NCI-H1092 treated with DMSO at 0.1 percent for 48 hours (cell line): ENCODE measurements at places on chromosomes 2 and 18.

DNA sequence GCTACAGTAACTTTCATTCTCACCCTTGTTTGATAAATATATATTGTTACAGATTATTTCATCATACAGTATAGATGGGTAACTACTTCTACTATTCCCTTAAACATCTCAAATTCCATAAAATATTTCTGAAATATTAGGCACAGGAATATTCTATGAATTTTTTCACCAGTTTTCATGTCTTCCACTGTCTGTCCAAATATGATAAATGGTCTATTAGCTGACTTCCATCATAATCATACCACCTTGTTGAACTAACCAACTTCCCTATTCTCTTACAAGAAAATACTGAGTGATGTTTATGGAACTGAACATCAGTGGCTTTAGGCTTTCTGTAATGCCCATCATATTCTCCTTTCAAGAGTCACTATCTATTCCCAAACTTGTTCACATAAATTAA lies 82.4 kb downstream of the TRAPPC8 start:
- DNase-seq, result no peak

DNA sequence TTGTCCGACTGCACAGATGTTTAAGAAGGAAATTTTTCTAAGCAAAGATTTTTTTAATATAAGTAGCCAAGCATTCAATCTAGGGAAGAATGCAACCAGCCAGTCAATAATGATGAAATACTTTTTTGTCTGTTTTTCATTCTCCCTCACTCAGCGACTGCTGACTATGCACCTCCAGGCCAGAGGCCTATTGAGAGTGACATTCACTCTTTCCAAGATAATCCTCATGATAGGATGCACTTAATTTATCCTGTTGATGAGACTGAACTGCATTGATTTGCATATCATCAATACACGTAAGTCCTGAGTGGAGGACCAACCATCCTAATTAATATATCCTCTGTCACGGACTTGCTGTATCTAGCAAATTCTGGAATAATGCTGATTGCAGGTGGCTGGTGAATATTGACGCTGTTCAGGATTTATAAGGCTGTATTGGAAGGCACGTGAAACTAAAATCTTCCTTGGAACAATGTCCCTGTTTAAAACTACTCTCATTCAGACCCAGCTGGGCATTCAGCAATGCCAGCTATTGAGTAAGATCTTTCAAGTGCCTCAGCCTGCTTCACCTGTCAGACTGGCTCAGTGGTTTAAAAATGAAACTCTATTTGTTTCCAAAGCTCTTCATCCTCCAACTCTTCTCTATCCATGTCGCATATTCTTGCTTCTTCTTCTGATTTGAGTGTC lies 142.2 kb downstream of the MAP2 start:
- DNase-seq, result no peak

GRCh38 chr2:145753966-145754365 lies 1234.0 kb upstream of the ZEB2 start:
- no peak for DNase-seq

DNA sequence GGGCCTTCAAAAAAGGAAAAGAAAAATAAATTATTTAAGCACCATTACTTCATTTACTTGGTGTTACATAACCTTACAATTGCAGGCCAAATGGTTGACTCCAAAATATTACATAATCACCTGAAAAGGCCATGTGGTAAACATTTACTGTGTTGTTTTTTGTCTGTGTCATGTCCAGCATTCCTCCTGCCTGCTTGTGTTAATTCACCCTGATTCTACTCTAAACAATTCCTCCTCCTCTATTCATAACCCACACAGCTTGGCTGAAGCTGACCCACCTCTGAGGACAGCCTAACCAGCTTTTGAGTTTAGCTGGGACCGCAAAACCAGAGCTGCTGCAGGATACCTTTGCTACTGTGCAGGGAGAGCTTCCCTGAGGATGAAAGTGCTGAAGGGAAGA lies 35.4 kb downstream of the TMX3 start:
- no peak for DNase-seq

DNA sequence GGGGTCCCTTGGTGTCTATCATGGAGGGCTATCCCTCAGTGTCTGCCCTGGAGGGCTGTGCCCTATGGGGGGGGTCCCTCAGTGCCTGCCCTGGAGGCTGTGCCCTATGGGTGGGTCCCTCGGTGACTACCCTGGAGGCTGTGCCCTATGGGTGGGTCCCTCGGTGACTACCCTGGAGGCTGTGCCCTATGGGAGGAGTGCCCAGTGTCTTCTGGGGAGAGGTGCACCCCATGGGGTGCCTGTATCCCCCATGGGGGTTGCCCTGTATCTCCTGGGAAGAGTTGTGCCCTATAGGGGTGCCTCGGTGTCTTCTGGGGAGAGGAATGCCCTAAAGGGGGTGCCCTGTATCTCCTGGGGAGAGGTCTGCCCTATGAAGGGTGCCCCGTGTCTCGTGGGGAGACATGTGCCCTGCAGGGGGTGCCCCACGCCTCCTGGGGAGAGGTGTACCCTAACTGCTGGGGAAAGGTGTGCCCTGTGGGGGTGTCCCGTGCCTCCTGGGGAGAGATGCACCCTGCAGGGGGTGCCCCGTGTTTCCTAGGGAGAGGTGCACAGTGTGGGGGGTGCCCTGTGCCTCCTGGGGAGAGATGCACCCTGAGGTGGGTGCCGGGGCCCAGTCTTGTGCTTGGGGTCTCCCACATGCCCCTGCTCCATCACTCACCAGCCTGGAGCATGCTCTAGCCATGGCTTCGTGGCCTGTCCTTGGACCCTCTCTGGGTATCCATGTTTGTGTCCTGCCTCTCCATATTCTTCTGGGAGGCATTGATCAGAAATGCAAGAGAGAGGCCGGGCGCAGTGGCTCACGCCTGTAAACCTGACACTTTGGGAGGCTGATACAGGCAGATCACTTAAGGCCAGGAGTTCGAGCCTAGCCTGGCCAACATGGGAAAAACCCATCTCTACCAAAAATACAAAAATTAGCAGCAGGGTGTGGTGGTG lies 215.6 kb downstream of the HDAC4 start:
- no peak for DNase-seq

DNA sequence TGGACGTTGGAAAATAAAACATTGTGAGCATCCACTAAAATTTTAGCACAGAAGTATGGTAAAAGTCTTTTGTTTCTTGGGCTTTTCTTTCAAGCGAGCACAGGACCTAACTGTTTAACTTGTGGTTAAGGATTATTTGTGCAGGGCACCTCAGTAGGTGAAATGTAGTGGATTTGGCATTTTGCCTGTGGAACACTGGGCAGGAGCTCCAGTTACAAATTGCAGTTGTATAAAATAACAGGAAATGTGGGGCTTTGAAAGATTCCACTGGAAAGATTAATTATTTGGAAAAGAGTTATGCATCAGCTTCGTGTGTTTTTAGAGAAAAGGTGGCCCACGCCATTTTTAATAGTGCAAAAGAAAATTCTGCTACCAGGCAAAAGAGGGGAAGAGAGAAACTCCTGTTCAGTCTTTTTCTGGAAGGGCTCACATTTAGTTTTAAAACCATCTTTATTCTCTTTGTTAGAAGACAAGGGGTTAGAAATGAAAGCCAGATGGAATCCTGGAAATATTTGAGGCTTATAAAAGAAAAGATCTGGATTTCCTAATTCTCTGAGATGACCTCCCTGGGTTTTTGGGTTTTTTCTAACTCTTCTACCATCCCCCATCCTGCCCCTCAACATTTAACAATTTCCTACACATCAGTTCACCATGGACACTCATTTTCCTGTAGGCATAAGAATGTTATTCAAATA lies 144.3 kb upstream of the SERTAD2 start:
- peak; percentile 36 for DNase-seq
